Activated CD4-positive, alpha-beta T cell treated with anti-CD3 and anti-CD28 coated beads, Interleukin-2, amount 50 U/mL, for 1 hour (primary cell): ENCODE measurements at places on chromosomes 7 and 10.

GRCh38 chr10:74912682-74913081 lies 86.3 kb downstream of the KAT6B start:
- no peak for DNase-seq

DNA sequence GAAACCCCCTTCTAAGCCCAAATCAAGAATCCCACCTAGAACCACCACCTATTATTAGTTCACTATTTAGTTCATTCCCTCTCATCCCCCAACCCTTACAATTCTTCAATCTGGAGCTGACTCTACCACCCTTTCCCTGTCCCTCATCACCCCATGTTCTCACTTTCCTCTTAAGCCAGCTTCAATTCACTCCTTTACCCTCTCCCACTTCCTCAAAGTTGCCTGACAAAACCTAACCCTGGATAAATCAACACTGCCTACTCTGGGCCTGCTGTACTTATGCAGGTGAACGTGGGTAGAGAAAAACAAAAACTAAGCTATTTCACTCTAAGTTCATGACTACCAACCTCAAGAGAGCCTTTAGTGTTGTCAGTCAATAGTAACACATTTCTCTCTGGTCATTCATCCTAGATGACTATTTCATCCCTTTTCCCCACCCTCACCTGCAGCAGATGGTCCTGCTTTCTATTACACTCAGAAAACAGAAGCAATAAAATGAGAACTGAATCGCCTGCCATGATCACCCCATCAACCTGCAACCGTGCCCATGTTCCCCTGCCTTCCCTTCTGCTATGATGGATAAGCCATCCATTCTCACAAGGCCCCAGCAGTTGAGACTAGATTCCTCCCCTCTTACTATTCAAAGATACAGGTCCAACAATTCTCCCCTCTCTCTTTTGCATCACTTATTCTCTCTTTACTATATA lies 52.6 kb downstream of the ARHGAP21 start:
- DNase-seq: no peak

DNA sequence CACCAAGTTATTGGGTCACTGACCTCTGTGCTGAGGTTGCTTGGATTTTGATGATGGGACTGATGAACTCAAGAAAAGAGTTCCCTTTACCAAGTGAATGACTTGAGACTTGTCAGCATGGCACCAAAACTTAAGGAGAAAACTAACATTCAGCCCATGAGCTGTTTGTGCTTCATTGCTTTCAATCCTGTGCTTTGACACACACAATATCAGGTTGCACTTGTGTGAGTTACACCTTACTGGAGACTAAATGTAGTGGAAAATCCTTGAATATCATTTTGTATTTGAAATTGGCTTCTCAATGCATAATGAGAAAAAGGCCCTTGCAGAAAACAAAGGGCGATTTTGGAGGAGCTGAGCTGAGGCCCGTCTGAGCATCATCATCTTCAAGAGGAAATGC lies 2.7 kb downstream of the BAG3 start:
- no peak for DNase-seq

- no peak for DNase-seq
These were observed 162.4 kb downstream of the NRF1 start for GRCh38 chr7:129773871-129774270.

GRCh38 chr10:110822712-110823311 lies 48.9 kb upstream of the PDCD4 start:
- DNase-seq: no peak

- DNase-seq: no peak
These were observed 680.2 kb downstream of the PCDH15 start for GRCh38 chr10:54120806-54121205.

- DNase-seq: no peak
These were observed 75.3 kb downstream of the HIP1 start for GRCh38 chr7:75663302-75663907.

GRCh38 chr7:64516451-64516850 lies 46.4 kb downstream of the ZNF680 start:
- DNase-seq: no peak

DNA sequence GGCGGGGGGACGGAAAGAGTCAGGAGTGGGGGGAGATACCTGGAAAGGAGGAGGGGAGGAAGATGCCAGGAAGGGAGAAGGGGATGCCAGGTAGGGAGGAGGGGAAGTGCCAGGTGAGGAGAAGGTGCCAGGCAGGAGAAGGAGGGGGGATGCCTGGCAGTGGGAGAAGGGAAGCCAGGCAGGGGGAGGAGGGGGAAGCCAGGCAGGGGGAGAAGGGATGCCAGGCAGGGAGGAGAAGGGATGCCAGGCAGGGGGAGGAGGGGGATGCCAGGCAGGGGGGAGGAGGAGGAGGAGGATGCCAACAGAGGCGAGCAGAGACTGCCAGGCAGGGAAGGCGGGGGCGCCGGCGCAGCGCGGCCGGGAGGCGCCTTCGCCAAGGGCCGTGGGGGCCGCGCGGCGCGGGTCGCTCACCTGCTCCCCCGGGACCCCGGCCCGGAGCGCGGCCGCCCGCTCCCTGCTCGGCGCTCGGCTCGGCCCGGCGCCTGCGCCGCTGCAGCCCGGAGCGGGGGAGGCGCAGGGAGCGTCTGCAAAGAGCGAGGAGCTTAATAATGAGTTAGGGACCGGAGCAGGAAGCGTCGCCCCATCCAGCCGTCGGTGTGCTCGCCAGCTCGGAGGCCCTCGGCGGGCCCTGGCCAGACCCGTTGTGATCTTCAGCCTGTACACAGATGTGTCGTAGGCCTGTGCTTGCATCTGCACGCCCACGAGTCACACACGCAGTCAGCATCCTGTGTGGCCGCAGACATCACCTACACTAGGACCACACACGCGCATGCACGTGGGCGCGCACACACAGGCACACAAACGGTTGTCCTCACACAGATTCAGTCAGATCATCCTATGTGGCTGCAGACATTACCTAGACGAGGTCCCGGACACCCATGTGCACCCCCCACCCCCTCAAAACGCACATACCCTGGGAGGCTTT lies 28.4 kb upstream of the SMARCD3 start:
- peak; percentile 54 for DNase-seq

GRCh38 chr10:69222157-69223027 lies 2.3 kb downstream of the HKDC1 start:
- DNase-seq: peak; percentile 47

GRCh38 chr10:96830511-96831199 lies 1.4 kb upstream of the LCOR start:
- DNase-seq: peak; percentile 75

DNA sequence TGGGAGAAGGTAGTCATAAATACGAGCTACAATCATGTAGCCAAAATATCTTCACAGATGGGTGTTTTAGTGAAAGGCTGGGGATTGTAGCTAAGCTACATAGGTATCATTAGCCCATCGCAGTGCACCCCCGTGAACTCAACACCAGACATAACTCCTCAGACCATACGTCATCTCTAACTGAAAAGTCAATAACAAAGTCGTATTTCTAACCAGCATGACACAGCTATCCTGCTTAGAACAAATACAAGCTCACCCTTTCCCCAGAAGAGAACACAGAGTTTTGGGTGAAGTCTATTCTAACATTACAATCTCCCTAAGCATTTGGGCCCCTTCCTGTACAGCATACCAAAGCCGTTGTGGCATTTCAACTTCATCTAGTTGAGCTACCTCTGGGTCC lies 636.6 kb upstream of the DPP6 start:
- no peak for DNase-seq

GRCh38 chr10:132574783-132575319 lies 37.3 kb downstream of the INPP5A start:
- no peak for DNase-seq

DNA sequence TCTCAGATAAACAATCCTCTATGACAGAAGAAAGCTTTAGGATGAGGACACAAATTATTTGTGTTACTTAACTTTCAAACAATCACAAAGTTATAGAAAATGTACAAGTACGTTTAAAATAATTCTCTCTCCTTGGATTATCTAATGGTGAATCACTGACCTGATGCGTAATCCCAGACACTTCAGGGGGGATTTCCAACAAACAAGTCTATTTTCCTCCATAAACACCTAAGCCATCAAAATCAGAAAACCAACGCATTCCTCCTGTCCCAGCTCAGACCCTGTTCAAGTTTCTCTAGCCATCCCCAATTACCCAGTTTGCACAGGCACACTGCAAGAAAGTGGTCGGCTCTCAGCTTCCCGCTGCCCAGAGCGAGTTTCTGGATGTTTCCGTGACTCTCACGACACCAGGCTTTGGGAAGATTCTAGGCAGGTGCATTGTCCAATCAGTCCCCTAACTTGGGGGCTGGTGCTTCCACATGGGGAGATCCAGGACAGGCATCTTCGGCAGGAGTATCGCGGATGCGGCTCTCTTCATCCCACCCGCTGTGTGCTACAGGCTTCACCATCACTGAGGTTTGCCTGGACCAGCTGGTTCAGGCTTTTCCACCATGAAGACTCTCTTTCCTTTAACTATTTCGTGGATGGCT lies 200.0 kb downstream of the ZMYND11 start:
- no peak for DNase-seq

- no peak for DNase-seq
These were observed 64.5 kb upstream of the MPP7 start for GRCh38 chr10:28367413-28367812.

DNA sequence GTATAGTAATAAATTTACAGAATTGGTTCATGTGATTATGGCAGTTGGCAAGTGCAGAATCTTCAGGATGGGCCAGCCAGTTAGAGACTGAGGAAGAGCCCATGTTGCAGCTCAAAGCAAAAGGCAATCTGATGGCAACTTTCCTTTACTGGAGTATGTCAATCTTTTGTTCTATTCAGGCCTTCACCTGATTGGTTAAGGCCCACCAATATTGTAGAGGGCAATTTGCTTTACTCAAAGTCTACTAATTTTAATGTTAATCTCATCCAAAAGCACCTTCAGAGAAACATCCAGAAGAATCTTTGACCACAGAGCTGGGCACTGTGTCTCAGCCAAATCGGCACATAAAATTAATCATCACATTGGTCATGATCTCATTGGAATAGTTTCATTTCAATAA lies 20.0 kb upstream of the POM121L12 start:
- DNase-seq: no peak

- DNase-seq: no peak
These were observed 15.3 kb downstream of the SFRP4 start for GRCh38 chr7:37901236-37901827.

- no peak for DNase-seq
These were observed 30.8 kb downstream of the C10orf143 start for GRCh38 chr10:130079614-130080460.

- no peak for DNase-seq
These were observed 427.9 kb upstream of the CELF2 start for GRCh38 chr10:10589540-10590303.

DNA sequence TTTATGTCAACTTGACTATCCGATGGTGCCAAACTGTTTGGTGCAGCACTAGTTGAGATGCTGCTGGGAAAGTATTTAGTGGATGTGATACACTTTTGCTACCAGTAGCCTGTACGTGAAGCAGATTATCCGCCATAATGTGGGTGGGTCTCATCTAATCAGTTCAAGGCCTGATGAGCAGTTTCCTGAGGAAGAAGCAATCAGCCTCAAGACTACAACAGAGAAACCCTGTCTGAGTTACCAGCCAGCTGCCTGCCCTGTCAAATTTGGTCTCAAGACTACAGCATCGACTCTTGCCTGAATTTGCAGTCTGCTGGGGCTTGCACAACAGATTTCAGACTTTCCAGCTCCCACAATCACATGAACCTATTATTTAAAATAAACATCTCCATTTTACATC lies 10.9 kb upstream of the RBP3 start:
- no peak for DNase-seq

- DNase-seq: no peak
These were observed 554.9 kb downstream of the TCERG1L start for GRCh38 chr10:130756651-130757050.

GRCh38 chr10:21047511-21047910 lies 150.4 kb upstream of the NEBL start:
- no peak for DNase-seq

DNA sequence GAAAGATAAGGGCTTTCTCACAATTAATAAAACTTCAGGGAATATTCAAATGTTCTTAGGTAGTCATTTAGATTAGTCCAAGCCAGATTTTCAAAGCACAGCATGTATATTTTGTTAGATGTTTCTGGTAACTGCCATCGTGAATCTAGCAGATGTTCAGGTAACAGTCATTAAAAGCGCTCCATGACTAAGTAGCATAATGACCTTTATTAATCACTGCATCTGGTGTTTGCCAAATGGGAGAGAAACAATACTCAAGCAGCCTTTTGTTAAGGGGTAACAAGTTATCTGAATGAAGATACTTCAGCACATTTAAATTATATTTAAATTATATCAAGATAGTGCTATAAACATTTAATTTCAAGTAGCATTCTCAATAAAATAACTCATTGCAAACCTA lies 47.5 kb downstream of the USP6NL start:
- DNase-seq: no peak

DNA sequence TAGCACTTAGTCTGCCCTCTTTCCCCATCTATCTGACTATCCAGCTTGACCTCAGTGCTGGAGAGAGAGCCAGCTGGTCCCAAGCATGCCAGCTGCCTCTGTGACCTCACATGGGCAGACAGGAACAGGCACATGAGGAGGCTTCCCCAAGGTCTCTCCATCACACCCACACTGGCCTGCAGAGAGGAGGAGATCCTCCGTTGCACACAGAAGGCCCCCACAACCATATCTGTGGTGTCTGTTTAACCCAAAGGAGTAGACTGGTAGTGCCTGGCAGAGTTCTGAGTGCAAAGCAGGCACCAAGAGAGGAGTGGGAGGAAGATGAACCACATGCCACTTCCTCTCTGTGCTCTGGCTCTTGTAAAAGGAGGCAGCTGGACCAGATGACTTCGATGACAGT lies 4.8 kb upstream of the ANK3 start:
- no peak for DNase-seq

DNA sequence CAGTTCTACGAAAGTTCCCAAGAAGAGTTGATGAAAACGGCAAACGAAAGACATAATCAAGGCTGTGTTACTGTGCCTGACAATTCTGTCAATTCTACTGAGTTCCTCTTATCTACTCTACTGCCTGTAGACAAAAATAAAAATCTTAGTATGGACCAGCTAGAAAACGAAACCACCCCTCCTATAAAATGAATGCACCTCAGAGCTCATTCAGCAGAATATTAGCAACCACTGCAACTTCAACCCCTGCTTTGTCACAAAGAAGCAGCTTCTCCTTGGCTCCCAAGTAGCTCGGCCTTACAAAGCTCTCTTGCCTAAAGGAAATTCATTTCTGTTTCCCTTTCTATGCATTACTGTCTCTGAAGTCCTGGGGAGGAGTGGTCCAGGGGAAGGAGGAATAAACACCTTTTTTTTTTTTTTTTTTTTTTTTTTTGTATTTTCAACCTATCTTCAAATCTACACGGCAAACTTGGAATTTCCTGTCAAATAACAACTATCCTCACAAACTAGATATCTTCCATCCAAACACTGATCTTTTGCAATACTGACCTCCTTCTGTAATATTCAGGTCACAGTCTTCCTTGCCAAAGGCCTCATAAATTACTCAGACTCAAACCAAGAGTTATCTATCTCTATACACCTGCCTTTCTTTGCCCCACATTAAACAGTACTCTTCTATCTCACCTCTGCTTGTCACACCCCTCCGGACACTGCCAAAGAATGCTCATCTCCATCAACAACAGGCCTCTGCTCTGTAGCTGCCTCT lies 74.3 kb downstream of the GLI3 start:
- no peak for DNase-seq

DNA sequence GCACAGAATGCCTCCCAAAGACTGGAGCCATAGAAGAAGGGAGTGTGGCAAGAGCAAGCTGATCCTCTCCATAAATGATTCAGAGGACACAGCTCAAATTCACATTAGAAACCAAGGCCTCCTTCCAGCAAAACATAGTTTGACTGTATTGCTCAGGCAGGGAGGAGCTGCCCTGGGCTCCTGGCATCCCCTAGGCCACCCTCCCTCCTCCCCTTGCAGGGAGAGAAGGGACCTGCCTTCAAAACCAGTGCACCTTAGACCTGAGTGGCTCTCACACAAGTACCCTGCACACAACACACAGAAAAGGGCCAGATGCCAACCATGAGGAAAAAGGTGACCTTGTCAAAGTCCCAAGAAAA lies 64.7 kb downstream of the CREB3L2 start:
- DNase-seq: no peak
